NCI-H69 (cell line): ENCODE measurements at places on chromosomes 2 and 18.

GRCh38 chr2:40554665-40555294 lies 102.9 kb upstream of the SLC8A1 start:
- DNase-seq, result peak; percentile 70

DNA sequence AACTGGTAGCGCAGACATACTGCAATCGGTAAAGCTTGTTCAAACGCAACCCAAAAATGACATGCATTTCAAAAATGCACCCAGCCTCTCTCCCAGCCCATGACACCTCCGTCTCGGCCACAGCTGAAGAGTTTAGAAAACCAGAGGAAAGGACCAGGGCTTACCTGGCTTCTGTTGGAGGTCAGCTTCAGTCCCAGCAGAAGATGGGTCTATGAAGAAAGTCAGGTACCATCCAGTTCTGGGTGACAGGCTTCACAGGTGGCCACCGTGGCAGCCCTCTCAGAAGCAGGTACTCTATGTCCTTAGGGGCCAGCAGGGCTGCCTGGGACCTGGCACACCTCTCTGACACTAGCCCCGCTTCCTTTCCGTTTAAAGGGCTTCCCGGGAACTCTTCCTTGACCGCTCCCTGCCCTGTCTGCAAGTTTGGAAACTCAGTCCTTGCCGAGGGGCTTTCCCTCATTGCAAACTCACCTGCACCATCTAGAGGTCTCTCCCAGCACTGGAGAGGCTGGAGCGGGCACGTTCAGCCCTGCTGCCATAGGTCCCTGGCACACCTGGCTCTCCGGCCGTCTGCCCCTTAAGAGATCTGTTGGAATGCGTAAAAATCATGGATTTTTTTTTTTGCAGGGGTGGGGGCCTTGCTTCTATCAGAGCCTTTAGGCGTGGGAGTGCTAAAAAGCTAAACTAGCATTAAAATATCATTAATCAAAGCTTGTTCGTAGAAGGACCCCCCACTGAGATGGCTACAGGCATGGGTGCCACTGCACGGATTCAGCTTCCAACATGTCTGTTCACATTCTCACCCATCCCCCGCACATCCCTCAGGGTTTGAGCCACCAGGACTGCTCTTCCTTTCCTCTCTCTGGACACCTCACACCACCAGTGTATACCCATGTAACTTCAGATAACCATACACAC lies at the start of gene EDAR:
Gene EDAR (minus strand): TSS at position 425 of the 918 bp plus-strand sequence. CDS start 58,206 bp downstream, outside the sequence.
- DNase-seq, result peak; percentile 76

- peak; percentile 63 for DNase-seq
These were observed 113.0 kb upstream of the MAPRE2 start for GRCh38 chr18:34928088-34928753.

GRCh38 chr2:228901531-228901930 lies 369.6 kb downstream of the PID1 start:
- DNase-seq, result no peak

DNA sequence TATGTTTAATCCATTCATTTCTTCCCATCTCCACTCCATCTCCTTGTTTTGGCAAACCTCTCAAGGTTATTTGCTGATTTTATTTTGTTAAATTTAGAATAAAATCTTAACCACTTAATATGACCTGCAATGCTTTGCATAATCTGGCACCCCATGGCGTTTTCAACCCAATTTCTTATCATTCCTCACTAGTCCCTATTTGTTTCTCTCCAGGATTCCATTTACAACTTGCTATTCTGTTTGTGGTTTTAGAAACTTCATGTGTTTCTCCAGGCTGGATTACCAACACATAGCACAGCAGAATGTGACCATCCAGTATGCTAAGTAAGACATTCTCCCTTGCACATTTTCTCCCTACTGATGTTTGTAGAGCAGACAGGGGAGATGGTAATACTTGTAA lies 749.2 kb upstream of the FSHR start:
- DNase-seq, result no peak

DNA sequence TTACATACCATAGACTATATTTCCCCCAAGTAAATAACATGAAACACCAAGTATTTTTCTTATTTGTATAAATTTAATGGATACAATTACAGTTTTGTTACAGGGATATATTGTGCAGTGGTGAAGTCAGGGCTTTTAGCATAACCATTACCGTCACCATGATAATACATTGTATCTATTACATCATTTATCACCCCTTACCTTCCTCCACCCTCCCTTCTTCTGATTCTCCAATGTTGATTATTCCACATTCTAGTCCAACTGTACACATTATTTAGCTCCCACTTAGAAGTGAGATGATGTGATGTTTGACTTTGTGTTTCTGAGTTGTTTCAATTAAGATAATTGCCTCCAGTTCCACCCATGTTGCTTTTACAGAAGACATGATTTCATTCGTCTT lies 35.2 kb upstream of the NETO1 start:
- no peak for DNase-seq

- DNase-seq, result no peak
These were observed 253.4 kb downstream of the CYP26B1 start for GRCh38 chr2:71894261-71894660.

- no peak for DNase-seq
These were observed 10.9 kb downstream of the ALS2 start for GRCh38 chr2:201769666-201770373.

GRCh38 chr18:49100226-49100968 lies 149.6 kb upstream of the SMAD7 start:
- DNase-seq, result peak; percentile 36
